Mesangial cell (primary cell): ENCODE measurements at places on chromosomes 4 and X. TPM values are rescaled to one million over a fixed set of nuclear protein-coding genes. Genes with fewer than 3 reads are reported as not detected.

Gene GABRE
- 0.65 and 3.2 TPM in 2 replicates for total RNA-seq

Gene SSX1
- total RNA-seq, result not detected in 2 replicates

Gene TBC1D8B
- total RNA-seq, result 1.9 and 2.4 TPM in 2 replicates

Gene HPRT1
- total RNA-seq, result 6.1 and 15.3 TPM in 2 replicates

Gene L1CAM
- total RNA-seq, result 15.6 and 37.3 TPM in 2 replicates

Gene PNMA5
- not detected in 2 replicates for total RNA-seq

Gene OTUD5
- total RNA-seq, result 34.7 and 47.8 TPM in 2 replicates

Gene RASSF6
- 0.16 and 1.5 TPM in 2 replicates for total RNA-seq
